ENCODE measurements at places on chromosomes 1 and 21.

DNA sequence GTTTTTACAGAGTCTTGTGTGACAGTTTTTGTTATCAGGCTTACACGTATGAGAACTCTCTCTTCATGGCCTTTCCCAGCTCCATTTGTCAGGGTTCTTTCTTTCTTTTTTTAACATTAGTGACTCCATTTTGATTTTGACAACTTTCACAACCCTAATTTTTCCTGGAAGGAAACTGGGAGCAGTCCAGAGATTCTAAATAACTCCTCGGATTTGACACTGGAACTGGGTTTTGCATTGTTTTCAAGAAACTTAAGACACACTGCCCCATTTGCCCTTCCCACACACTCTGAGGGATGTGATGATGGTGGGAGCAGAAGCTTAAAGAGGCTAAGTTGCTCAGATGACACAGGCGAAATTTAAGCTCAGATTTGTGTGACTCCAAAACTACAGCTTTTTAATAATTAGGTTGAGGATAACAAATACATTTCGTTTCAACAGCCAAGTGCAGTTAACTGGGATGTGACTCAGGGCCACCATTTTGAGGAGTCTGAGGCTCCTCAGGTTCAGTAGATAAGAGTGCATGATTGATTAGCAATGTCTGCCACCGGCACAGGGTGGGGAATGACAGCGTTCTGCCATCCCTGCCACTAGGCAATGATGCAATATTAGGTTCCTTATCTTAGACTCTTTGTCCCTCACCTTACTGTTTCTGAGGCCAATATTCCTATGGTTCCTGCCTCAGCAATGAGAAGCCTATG, 95.1 kb upstream of the ATP1A1 start:
- DNase-seq: no peak

DNA sequence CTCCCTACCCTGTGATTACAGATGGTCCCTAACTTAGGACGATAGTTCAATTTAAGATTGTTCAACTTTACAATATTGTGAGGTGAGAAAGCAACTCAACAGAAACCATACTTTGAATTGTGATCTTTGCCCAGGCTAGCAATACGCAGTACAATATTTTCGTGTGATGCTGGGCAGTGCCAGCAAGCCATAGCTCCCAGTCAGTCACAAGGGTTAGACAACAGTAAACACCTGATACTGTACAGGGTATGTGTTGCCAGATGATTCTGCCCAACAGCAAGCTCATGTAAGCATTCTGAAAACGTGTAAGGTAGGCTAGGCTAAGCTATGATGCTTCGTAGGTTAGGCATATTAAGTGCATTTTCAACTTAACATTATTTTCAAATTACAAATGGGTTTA, 11.9 kb downstream of the GPBP1L1 start:
- DNase-seq: no peak

GRCh38 chr1:14598007-14598497, 433 bp upstream of the KAZN start:
- DNase-seq: no peak

GRCh38 chr1:39488793-39489566, 2.5 kb upstream of the BMP8A start:
- DNase-seq: no peak

DNA sequence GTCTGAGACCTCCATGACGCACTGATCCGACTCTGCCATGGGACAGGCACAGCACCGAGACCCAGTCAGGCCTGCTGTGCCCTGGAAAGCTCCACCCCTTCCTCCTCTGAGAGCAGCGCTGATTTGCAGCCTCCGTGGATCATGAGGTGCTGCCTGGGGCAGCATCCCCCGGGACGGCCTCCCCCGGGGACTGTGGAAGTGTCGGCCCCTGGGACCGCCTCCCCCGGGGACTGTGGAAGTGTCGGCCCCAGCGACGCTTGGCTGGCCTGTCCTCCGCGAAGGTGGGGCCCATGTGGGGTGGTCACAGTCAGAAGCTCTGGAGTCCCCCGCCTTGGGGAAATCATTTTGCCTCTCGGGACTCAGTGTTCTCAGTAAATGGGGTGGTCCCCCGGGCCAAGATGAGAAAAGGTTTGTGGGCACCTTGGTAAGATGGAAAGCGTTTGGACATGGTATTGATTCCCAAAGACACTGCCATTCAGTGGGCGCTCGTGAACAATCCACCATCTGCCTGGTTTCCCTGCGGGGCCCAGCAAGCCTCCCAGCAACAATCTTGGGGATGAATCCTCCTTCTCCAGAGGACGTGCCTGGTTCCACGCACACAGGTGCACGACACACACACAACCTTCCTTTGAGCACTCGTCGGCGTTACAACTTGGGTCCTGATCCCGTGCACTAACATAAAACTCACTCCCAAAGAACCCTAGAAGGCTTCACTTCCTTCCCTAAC, 3.0 kb downstream of the TFF2 start:
- DNase-seq: no peak

GRCh38 chr1:54681358-54681757, 34.3 kb upstream of the TTC4 start:
- DNase-seq: no peak

GRCh38 chr1:234489007-234489697, 10.2 kb upstream of the TARBP1 start:
- DNase-seq: no peak

- DNase-seq: no peak
Measured at GRCh38 chr1:194952171-194952570, 1656.1 kb downstream of the KCNT2 start.

DNA sequence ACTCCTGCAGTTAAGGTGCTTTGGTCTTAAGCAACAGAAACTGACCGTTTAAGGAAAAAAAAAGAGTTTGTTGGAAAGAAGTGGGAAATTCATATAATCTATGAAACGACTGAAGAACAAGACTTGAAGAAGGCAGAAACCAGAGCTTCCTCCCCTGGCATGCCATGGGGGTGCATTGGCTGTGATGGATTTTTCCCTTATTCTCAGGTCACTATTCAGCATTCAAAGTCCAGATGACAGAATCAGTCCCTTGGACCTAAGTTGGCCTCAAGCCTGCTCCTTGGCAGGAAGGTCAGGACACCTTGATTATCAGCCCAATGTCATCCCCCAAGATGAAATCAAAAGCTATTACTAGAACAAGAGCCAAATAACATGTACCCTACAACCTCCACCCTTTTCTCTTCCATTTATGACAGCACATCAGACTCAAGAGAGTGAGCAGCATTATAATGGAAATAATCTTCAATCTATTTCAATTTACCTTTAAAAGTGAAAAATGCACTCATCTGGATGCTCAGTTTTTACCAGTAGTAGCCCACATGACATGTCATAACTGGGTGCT, 15.8 kb upstream of the TMEM9 start:
- DNase-seq: no peak

DNA sequence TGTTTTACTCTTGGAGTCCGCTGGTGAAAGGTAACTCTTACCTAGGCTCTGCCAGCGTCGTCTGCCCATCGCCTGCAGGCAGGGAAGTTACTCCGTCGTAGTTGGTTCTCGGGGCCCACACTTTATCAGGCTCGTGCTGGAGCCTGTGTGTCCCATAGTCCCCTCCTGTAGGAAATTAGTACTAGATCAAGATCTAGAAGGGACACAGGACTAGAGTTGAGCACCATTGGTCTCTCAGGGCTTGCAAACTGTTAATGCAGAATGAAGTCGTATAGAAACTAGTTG, 940 bp downstream of the SRRM1 start:
- no peak for DNase-seq

GRCh38 chr1:162502928-162503327, 5.3 kb downstream of the UHMK1 start:
- DNase-seq: no peak

Measured in activated CD8-positive, alpha-beta memory T cell treated with anti-CD3 and anti-CD28 coated beads for 1 hour (primary cell).